Activated CD8-positive, alpha-beta memory T cell treated with anti-CD3 and anti-CD28 coated beads, Interleukin-2, amount 50 U/mL, for 4 hours (primary cell): ENCODE measurements at places on chromosomes 6 and 20.

GRCh38 chr20:42887281-42887680, 302.4 kb downstream of the PTPRT start:
- DNase-seq = no peak

DNA sequence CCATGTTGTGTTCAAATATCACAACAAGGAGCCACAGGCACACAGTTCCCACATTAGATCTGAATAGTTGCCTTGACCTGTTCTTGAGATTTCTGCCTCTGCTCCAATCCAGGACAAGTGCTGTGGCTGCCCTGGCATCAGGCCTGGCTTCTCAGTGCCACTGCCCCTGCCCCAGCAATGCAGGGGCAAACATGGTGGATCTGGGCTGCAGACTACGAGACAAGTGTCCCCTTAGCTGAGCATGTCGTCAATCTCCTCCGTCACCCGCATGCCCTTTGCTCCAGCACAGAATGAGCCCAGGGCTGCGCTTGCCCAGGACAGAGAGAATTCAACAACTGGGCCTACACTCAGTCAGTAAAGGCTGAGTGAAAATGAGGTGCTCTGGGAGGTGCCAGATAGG, 201.6 kb downstream of the SYNDIG1 start:
- no peak for DNase-seq

DNA sequence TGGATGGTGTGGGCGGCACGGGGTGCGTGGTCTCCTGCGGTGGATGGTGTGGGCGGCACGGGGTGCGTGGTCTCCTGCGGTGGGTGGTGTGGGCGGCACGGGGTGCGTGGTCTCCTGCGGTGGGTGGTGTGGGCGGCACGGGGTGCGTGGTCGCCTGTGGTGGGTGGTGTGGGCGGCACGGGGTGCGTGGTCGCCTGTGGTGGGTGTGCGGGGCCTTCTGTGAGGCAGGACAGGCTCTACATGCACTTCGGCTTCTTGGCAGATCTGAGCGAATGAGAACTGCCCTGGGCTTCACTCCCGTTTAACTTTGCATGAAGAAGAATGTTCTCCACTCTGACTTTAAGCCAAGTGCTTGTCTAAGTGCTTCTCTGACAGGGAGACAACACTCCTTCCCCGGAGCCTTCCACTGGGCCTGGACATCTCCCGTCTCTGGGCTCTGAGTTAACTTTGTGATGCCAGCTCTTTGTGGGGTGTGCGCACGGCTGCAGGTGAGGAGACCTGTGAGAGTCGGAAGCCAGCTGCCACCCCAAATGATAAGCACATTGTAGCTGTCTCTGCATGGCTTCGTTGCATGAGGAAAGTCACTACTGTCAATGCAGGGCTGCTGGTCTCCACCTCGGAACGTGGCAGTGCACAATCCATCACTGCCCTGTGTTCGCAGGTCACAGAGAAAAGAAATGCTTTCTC, 244.8 kb downstream of the DLL1 start:
- DNase-seq = no peak

DNA sequence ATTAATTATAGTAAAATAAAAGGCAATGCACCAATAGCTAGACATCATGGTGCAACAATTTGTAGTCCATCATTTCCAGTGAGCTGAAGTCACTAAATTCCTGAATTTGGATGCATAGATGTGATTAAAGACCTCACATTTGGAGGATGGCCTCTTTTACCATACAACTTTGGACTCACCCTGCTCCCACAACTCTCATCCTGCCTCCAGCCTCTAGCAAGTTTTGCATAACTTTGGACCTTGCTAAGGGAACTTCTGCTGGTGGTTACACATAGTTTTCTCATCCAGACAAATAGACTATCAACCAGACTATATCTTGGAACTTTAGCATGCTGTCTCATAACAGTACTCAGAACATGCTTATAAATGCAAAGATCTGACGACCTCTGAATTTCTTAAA, 12.8 kb upstream of the ELOVL2 start:
- DNase-seq = no peak

- DNase-seq = no peak
Observed at GRCh38 chr6:814378-815347, 121.7 kb upstream of the EXOC2 start.

DNA sequence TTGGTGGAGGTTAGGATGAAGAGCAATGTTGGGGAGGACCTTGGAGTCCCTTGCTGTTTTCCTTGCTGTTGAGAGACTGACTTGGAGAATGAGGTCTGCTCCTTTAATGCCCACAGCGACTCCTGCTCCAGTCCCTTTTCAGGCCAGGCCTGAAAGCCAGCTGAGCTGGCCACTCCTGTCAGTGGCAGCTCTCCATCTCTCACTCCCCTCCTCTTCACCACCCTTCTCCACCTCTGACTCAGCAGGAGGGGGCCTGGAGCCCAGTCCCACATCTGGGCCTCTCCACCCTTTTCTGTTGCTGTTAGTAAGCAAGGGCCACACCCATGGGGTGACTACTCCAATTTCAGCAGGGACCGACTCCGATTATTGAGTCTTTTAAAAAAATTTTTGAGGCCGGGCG, 2.2 kb downstream of the SNX21 start:
- DNase-seq = no peak

DNA sequence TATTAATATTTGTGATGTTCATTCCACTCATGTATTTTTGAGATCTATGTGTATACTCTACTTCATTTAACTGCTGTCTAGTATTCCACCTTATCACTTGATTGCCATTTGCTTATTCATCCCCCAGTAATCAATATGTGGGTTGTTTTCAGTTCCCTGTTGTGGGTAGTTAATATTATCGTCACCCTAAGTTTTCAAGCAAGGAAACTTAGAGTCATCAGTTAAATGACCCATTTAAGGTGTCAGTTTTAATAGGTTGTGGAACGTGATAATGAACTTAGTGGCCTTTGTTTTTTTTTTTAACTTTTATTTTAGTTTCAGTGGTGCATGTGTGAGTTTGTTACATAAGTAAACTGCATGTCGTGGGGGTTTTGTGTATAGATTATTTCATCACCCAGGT, 90.3 kb downstream of the SLC24A3 start:
- no peak for DNase-seq

DNA sequence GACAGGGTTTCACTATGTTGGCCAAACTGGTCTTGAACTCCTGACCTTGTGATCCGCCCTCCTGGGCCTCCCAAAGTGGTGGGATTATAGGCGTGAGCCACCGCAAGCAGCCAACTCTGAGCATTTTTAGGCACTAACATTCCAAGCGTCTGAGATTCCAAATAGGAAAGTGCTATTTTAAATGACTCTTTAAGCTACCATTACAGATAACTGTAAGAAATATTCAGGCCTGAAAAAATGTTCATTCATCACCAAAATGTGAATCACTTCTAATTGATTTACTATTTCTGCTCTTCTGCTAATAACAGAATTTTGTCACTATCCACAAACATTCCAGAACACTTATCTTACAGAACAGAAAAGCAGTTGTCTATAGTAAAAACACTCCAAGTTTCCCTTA, 106.5 kb downstream of the BACH2 start:
- no peak for DNase-seq

DNA sequence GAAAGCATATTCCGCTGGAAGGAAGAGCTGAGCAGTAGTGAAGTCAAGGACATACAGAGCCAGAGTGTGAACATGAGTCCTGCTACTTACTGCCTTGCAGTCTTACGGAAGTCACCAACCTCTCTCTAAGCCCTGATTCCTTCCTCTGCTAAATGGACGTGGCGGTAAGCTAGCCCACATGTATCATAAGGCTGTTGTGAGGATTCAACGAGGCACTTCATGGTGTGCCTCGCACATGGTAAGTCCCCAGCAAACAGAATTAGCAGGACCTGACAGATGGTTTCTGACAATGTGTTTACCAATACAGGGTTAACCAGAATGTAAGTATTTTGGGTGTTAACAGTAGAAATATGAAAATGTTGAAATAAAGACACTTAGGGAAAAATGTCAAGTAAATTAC, 93.2 kb downstream of the IRF4 start:
- DNase-seq = no peak

- DNase-seq = no peak
Observed at GRCh38 chr20:45407067-45407745, 883 bp upstream of the DBNDD2 start.

- DNase-seq = no peak
Observed at GRCh38 chr6:75331151-75331550, 46.6 kb upstream of the TMEM30A start.

GRCh38 chr20:50518270-50518721, 8.1 kb downstream of the PTPN1 start:
- no peak for DNase-seq

DNA sequence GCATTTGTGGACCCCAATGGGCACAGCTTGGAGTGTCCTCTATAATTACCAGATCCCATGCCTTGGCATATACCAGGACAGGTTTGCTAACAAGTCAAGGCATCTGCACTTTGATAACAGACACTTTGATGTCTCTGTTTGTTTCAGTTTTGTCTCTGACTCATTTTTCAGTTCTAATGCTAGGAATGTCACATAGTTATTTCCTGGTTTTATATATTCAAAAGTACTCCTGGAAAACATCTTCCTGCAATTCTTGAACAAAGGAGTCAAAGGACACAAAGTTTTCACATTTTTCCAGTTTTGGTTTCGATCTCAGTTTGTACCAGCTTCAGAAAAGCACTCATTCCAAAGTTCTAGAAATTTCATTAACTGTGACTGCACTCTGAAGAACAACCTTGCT, 188.1 kb downstream of the FOXC1 start:
- no peak for DNase-seq

- no peak for DNase-seq
Observed at GRCh38 chr20:38049800-38050199, 16.3 kb downstream of the RPRD1B start.

DNA sequence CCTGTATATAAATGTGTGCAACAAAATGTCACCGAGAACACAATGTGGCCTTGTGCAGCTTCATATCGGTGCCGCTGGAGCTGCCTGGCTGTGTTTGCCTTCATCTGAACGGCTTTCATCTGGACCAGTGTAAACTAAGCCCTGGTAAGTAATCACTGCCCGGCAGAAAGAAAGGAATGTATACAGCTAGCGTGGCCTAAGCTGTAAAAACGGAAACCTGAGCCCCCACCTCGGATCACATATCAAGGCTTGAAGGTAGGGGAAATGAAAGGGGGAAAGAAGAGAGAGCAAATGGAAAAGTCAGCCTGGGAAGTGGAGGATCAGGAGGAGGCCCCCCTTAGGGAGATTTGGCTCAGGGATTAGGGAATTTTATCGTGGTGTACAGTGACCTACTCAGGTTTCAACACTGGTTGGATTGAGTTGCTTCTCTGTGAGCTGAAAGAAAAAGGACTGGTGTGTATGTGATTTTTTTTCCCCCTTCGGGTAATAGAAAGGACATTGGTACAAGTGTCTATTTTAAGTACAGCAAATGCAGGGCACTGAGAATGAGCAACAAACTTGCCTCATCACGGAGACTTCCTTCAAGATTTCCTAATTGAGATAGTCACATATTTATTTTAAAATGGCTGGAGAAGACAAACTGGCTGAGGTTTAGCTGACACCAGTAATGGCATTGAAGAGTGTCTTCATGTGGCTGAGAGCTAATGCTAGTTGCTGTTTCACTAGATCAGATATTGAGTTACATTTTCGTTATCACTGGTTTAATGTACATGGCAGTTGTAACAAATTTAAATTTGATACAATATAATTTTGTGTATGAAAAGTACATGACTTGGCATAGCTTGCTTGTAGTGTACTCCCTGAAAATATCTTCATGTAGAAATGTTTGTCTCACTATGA, 3.5 kb downstream of the SOBP start:
- DNase-seq = no peak

- no peak for DNase-seq
Observed at GRCh38 chr6:71531006-71531405, 242.4 kb downstream of the OGFRL1 start.

DNA sequence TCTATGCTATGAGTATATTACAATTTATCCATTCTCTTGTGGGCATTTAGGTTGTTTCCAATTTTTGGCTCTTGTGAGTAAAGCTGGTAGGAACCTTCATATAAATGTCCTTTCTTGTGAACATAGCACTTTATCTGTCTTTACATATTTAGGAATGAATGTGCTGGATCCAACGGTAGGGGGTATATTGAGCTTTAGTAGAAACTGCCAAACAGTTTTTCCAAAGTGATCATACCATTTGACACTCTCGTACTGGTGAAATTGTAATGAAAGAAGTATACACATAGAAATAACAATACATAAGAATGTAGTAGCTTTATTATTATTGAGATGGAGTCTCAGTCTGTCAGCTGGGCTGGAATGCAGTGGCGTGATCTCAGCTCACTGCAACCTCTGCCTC, 30.9 kb upstream of the ARMH2 start:
- no peak for DNase-seq

GRCh38 chr20:58876437-58876836, 23.9 kb downstream of the GNAS start:
- no peak for DNase-seq

GRCh38 chr6:132382630-132383175, 18.6 kb downstream of the MOXD1 start:
- no peak for DNase-seq

- peak; percentile 64 for DNase-seq
Observed at GRCh38 chr6:149028767-149029405, 282.1 kb downstream of the UST start.

GRCh38 chr6:152348116-152348515, 289.0 kb downstream of the SYNE1 start:
- no peak for DNase-seq

DNA sequence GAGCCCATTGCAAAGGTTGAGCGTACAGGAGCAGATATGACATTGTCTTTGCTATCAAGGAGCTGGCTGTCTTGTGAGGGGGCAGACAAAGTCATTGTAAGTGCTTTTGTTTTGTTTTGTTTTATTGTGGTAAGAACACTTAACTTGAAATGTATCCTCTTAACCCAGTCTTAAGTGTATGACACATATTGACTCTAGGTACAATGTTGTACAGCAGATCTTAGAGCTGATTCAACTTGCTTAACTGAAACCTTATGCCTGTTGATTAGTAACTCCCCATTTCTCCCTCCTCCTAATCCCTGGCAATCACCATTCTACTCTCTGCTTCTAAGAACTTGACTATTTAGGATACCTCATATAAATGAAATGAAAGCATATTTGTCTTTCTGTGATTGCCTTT, 429.0 kb downstream of the BMP2 start:
- no peak for DNase-seq

DNA sequence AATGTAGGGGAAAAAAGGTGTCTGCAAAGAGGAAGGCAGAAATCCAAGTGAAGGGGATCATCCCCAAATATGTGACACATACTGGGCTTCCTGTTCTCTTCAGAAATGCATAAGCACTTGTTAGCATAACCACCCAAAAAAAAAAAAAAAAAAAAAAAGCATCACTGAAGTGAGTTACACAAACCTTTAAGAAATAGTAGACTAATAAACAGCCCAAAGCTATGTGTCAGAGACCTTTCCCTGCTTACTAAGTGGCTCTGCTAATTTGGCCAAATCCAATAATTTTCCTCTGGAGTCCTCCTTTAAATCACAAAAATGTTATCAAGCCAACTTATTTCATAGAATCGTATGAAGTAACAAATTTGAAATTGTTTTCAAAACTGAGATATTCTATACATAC, 7.5 kb upstream of the DST start:
- DNase-seq = no peak
